ENCODE measurements at places on chromosomes 5 and 9.

DNA sequence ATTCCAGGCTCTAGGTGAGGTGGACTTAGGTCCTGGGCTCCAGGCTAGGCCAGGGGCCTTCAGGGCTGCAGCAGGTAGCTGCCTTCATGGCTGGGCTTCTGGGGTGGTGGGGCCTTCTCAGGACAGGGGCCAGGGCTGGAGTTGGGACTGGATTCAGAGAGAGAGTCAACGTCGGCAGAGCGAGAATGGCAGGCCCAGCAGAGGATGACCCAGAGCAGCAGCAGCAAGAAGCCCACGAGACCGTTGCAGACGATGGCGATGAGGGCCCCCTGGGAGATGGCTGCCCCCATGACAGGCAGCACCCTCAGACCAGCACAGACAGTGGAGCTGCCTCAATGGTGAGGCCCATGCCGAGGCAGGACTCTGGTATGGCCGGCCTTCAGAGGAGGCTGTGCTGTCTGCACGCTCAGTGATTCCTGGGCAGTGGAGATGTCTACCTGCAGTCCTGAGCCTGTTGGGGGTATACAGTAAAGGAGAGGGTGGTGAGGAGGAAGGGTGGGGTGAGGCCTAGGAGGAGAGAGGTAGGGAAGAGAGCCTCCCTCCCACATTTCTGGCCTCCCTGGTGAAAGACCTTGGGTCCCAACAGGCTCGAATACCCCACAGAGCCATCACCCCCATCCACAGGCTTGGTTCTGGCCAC is 1.3 kb downstream of the ENHO start:
- no peak for DNase-seq

- no peak for DNase-seq
Observed at GRCh38 chr5:143412661-143413342, 9.3 kb upstream of the NR3C1 start.

DNA sequence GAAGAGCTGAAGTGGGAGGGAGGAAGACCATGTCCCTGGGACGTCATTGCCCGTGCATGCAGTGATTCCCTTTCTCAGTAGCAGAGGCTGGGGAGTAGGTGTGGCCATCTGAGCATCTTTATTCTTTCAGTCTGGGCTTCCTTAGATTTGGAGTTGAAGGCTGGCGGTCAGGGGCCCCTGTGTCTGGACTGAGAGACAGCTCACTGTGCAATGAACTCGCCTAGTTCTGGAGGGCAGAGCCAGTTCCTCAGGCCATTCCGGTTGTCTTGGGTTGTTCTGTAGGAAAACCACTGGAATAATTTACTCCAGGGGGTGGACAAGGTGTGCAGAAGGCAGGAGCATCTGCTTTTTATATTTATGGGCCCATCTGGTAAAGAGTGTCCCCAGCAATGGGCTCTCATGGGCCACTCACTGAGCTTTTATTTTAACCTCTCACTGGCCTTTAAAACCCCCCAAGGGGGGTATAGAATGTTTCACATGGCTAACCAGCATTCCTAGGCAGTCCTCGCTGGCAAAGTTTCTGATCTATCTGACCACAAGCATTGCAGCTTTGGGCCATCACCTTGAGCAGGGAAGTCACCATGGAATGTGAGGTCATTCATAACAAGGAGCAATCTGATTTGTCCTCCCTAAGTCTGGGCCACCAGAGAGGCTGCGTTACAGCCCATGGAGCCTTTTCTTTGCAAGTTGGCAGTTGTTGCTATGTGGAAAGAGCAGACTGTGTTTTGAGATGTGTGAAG is 9.2 kb downstream of the STC2 start:
- no peak for DNase-seq

DNA sequence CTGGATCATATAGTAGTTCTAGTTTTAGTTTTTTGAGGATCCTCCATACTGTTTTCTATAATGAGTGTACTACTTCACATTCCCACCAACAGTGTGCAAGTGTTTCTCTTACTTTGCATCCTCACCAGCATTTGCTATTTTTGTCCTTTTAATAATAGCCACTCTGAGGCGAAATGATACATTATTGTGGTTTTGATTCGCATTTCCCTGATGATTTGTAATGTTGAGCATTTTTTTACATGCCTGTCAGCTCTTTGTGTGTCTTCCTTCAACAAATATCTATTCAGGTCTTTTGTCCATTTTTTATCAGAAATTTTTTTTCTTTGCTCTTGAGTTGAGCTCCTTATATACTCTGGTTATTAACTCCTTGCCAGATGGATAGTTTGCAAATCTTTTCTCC is 114.0 kb downstream of the ADAMTSL1 start:
- DNase-seq, result no peak

DNA sequence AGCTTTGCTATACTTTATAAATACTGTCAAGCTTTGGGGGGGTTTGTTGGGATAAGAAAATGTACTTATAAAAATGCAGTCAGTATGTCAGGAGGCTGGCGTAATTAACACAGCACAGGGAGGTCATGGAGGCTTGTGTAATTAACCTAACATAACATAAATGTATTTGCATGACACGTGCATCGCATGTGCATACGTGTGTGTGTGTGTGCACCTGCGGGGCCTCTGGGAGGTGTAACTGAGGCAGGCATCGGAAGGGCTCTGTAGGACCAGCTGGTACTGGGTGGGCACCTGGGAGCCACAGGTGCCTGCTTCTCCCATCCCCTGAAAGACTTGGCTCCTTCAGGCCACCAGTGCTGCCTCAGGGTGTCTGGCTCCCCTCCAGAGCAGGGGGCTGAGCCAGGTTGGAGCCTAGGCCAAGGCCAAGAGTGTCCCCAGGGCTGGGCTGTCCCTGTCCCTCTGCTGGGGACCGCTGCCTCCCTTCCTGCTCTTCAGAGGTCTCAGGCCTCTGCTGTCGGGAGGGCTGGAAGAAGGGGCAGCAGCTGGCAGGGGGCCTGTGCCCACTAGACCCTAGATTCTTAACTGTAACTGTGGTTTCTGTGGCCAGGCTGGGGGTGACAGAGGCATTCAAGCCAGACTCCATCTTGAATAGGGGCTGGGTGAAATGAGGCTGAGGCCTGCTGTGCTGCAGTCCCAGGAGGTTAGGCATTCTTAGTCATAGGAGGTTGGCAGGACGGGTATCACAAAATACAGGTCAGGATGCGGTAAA is 9.0 kb downstream of the FCN2 start:
- DNase-seq, result no peak

DNA sequence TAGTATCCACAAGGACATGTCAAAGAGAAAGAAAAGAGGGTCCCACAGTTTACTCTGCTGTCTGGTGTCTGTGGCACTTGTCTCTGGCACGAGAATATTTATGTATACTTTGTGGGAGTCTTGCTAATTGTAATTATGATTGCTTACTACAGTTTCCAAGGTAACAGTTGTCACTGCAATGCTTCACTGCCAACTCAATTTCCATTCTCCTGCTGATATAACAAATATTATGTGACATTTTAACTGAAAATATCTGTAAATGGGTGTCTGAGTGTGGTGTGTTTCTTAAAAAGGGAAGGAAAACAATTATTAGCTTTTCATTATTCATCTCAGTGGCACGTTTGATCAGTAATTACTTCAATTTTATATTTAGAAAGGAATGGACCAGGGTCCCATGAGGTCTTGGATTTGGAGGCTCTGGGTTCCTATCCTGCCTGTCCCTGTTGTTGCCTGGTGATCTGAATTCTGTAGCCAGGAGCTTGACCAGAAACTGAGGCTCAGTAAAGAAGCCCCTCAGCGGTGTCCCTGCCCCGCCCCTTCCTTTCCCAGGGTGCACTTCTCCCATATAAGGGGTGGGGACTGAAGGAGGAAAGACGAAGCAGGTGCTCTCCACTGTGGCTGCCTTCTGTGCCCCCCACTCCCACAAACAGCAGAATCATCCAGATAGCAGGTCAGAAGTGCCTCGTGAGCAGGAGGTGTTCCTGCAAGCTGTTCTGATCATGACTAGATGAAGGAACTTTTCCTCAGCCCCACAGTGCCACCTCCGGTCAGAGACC is 137.3 kb upstream of the KIF2A start:
- DNase-seq, result no peak

GRCh38 chr9:83199240-83199639 is 136.3 kb upstream of the RASEF start:
- peak; percentile 46 for DNase-seq

GRCh38 chr9:76004526-76004925 is 114.1 kb downstream of the PCSK5 start:
- no peak for DNase-seq

- DNase-seq, result no peak
Observed at GRCh38 chr9:97487107-97487506, 14.4 kb upstream of the TMOD1 start.

DNA sequence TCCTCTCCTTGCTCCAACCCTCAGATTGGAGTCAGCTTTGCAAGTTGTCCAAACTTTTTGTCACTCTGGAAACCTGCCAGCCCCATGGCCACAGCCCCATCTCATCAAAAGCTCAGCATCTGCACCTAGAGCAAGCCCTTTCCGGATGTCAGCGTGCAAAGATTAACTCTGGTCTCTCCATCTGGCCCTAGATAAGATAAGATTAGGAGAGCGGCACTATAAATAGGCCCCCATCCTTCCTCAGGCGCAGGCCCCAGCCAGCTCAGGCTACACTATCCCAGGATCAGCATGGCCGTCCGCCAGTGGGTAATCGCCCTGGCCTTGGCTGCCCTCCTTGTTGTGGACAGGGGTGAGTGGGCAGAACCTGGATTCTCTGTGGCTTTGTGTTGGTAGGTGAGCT is at the start of gene SPINK4:
SPINK4 (plus strand) TSS at position 247 of the 400 bp plus-strand sequence; CDS start at position 289, 42 bp downstream.
- no peak for DNase-seq

- no peak for DNase-seq
Observed at GRCh38 chr9:126663661-126664072, 49.9 kb downstream of the LMX1B start.

- no peak for DNase-seq
Observed at GRCh38 chr5:173450188-173450587, 122.0 kb upstream of the STC2 start.

DNA sequence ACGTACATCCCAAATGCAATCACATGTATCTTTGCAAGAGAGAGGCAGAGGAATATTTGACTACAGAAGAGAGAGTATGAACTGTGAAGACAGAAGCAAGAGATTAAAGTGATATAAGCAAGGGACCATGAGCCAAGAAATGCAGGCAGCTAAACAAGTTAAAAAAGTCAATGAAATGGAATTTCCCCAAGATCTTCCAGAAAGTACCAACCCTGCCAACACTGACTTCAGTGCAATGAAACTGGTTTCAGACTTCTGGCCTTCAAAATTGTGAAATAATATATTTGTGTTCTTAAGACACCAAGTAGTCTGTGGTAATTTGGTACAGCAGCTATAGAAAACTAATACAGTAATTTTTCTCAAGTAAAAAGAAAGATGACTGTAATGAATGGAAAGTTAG is 20.9 kb downstream of the FOXI1 start:
- no peak for DNase-seq

- no peak for DNase-seq
Observed at GRCh38 chr5:103938146-103938695, 375.6 kb upstream of the NUDT12 start.

DNA sequence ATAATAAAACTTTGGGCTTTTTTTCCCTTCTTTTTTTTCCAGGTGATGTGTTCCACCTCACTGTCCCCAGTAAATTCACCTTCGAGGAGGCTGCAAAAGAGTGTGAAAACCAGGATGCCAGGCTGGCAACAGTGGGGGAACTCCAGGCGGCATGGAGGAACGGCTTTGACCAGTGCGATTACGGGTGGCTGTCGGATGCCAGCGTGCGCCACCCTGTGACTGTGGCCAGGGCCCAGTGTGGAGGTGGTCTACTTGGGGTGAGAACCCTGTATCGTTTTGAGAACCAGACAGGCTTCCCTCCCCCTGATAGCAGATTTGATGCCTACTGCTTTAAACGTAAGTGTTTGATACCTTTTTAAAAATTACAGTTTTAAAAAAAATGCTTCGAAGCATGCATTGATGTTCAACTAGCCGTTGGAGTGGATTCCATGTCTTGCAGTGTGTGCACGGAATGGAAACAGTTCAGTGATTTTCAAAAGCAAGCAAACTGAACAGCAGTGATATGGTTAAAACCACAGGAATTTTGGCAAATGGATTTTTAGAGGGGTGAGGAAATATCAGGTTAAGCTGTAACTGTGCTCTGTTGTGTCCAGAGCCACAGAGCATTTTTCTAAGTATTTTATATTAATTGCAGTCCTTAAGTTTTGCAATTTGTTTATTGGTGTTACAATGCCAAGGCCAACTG is 40.7 kb downstream of the VCAN start:
- peak; percentile 93 for DNase-seq

GRCh38 chr5:68315679-68316271 is 100.2 kb downstream of the PIK3R1 start:
- no peak for DNase-seq

- DNase-seq, result no peak
Observed at GRCh38 chr9:108271646-108272348, 584.0 kb downstream of the ACTL7B start.

- no peak for DNase-seq
Observed at GRCh38 chr9:9881692-9882091, 731.1 kb downstream of the PTPRD start.

Measured in ACHN (cell line).